Stimulated activated CD8-positive, alpha-beta memory T cell treated with anti-CD3 and anti-CD28 coated beads, Interleukin-15, amount 100 ng/mL, for 24 hours (primary cell): ENCODE measurements at places on chromosomes 3 and 15.

GRCh38 chr3:146817704-146818103 is 212.6 kb upstream of the PLSCR5 start:
- DNase-seq, result no peak

- DNase-seq, result no peak
Measured at GRCh38 chr15:42955518-42955917, 34.9 kb upstream of the TTBK2 start.

DNA sequence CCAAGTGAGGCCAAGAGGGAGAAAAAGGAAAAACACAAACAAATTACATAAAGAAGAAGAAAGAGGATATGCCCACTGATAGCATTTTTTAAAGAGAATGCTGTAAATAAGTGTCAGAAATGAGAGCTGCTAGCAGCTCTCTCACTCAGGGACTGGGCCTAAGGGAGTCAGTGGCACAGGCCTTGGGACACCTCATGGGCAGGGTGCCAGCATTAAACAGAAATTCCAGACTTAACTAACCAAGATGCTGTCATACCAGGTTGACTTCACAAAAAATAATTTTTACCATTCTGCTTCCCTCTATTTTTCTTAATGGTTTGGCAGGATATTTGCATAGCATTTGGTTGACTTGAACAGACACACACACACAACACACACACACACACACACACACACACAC is 92.3 kb upstream of the ADAMTSL3 start:
- DNase-seq, result no peak

- no peak for DNase-seq
Measured at GRCh38 chr15:93617443-93617842, 528.4 kb upstream of the RGMA start.
